Stimulated activated CD4-positive, alpha-beta T cell treated with anti-CD3 and anti-CD28 coated beads, Interleukin-1b, Interleukin-23, amount 100 ng/mL, for 4 hours (primary cell): ENCODE measurements at places on chromosomes 16 and 17.

DNA sequence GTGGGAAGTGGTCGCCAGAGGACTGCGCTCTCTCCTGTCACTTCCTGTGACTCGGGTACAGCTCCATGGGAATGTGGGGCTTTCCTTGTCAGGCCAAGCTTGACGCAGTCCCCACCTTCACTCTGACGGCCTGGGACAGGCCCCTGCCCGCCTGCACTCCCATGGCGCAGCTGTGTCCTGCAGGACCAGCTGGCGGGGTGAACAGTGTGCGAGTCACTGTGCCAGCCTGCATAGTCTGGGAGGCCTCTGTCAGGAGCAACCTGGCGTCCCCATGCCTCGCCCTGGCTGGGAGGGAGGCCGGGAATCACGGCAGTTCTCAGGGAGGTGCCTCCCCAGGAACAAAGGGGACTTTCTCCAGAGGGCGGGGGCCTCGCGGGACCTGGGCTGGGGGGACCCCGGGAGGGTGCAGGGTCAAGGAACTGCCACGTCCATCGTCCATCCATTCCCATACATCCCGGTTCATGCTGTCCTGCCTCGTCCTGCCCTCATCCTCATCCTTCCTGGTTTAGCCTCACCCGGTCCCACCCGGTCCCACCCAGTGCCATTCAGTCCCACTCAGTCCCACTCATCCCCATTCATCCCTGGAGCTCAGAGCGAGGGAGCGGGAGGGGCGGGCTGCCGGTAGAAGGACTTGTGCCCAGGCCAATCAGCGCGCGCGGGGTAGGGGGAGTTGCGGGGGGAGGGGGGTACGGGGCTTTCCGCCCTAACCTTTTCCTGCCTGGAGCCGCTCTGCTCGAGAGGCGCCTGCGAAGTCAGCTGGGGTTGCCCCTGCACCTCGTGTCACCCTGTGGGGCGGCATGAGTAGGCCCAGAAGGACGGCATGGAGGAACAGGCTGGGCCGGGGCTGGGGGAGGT, 13.4 kb downstream of the FLYWCH1 start:
- DNase-seq = no peak

- no peak for DNase-seq
Observed at GRCh38 chr17:81317961-81318605, 23.0 kb upstream of the SLC38A10 start.

DNA sequence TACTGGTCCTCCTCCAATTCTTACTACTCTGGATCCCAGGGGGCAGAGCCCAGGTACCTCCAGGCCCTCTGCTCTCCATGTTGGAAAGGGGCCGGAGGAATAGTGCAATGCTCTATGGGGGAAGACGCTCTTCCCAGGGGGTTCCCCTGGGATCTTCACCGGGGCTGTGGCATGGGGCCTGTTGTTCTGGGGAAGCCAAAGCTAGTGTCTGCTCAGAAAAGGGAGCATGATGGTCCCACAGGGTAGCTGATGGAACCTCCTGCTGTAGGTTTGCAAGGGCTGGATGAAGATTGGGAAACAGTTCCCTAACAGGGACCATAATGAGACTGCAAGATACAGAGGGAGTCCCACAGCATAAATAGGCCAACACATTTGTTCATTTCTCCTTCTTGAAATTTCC, 114.7 kb downstream of the IRX5 start:
- no peak for DNase-seq

DNA sequence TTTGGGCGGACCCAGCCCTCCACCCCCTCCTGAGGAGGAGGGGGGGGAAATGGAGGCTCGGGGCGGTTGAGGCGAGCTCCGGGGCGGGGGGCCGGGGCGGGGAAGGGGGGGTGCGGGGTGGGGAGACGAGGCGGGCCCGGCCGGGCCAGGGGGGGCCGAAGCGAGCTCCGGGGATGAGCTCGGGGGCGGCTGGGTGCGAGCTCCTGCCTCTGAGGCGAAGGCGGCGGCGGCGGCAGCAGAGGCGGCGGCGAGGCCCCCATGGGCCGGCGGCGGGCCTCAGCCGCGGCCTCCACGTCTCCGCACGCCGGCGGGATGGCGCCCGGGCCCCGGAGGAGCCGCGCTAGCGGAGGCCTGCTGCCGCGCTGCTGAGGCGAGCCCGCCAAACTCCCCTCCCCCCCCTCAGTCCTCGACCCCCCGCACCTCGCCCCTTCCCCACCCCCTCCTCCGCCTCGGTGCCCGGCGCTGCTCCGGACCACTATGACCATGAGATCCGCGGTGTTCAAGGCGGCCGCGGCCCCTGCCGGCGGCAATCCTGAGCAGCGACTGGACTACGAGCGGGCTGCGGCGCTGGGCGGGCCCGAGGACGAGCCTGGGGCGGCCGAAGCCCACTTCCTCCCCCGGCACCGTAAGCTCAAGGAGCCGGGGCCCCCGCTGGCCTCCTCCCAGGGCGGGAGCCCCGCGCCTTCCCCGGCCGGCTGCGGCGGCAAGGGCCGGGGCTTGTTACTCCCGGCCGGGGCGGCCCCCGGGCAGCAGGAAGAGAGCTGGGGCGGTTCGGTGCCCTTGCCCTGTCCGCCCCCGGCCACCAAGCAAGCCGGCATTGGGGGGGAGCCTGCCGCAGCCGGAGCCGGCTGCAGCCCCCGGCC, 596 bp downstream of the MSL1 start:
- no peak for DNase-seq

GRCh38 chr16:3364774-3365427, 9.2 kb downstream of the OR2C1 start:
- DNase-seq = peak; percentile 66

GRCh38 chr17:68621065-68621464, 19.9 kb upstream of the FAM20A start:
- DNase-seq = no peak

DNA sequence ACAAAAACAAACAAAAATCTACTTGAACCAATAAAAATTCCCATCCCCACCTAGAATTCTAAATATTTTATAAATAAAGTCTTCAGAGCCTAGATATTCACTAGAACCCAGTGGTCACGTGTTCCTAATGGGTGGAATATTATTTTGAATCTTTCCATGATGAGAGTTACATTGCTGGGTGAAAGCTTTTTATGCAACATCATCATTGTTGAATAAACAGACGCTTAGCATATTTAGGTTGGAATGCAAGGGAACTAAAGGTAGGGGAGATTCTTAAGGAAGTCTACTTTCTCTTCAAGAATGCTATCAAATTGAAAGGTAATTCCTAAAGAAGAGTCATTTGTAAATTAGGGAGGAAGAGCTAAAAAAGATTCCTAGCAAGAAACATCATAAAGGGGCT, 723.1 kb downstream of the WWOX start:
- no peak for DNase-seq

- peak; percentile 34 for DNase-seq
Observed at GRCh38 chr17:19645734-19646201, 2.8 kb upstream of the ALDH3A2 start.

DNA sequence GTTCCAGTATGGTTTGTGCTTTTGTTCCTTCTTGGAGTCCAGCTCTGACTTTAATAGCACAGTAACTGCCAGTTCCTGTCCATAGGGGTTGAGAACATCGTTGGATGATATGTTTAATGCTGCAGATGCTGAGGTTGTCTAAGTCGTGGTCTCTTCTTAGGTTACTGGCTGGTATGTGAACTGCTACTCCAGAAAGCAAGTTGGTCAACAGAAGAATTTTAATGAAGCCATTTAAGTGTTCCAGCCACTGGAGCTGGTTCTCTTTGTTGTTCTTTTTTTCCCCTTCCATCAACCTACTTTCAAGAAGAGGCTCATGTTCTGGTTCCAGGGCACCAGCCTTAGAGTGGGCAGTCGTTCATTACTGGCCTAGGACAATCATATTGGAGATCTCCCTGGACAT, 140.3 kb upstream of the TBX2 start:
- no peak for DNase-seq

DNA sequence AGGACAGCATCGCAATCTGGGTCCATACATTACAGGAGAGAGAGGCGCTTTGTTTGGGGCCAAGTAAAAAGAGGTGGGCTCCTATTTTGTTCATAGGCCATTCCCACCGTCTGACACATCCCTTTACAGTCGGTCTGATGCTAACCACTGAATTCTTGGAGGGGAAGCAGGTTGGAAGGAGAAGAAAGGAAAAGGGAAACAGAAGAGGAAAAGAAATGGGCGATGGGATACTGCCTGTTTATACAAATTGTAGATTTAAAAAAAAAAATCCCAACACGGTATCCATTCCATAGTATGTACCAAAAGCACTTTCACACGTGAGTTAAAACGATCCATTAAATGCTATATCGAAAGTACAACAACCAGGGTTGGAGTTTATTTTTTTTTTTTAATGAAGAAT, 4.0 kb upstream of the ZFHX3 start:
- no peak for DNase-seq

- no peak for DNase-seq
Observed at GRCh38 chr17:1511756-1512321, 4.6 kb downstream of the INPP5K start.

GRCh38 chr16:1902547-1903219, 15.5 kb downstream of the HS3ST6 start:
- DNase-seq = no peak

DNA sequence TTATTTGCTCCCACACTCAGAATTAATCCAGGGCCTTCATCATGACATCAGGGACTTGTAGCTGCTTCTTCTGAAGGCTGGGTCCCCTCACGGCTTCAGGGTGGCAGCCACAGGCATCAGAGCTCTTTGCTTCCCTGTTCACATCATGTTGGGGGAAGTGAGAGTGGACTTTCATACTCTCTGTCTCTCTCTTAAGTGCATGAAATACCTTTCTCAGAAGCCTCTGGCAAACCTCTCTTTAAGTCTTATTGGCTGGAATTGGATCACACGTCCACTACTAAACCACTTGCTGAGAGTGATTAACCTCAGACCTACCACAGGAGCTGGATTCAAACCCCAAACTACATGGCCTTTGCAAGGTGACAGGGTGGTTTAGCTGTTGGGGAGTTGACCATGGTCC, 17.7 kb upstream of the SALL1 start:
- DNase-seq = no peak

DNA sequence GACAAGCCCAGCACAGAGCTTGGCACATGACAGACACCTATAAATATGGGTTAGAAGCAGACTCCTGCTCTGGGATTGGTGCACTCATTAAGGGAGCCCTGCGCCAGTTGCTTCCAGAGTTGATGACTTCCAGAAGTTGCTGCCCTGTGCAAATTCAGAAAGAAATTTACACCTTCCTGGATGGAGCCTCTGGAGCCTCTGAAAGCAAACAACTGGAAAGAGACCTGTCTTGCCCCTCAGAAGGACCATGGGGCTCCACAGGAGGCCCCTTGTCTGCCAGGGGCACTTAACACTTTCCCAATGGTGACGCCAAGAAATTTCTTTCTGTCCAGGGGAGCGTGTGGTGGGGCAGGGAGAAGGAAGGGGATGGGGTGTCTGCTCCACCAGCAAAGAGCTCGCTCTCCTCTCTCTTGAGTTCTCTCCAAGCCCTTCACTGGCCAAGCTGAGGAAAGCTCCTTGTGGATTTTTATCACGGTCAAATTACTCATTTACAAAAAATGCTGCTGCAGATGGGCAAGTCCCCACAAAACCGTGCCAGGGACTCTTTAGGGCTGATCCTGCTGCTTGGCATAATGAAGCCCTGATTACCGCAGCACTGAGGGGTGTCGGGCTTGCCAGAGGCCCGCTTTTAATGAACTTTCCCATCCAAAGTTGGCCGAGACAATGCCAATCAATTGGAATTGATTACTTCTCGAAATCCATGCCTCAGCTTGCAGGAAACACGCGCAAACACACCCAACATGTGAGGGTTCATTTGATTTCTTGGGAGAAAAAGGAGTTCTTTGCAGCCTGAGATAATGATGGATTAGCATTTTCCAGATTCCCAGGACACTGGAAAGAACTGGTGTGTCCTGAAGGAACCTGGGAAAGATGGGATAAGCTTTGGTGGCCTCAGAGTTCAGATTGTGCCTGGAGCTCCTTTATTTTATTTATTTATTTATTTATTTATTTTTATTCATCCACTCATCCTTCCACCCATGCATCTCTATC, 583.6 kb upstream of the CDH5 start:
- DNase-seq = no peak

DNA sequence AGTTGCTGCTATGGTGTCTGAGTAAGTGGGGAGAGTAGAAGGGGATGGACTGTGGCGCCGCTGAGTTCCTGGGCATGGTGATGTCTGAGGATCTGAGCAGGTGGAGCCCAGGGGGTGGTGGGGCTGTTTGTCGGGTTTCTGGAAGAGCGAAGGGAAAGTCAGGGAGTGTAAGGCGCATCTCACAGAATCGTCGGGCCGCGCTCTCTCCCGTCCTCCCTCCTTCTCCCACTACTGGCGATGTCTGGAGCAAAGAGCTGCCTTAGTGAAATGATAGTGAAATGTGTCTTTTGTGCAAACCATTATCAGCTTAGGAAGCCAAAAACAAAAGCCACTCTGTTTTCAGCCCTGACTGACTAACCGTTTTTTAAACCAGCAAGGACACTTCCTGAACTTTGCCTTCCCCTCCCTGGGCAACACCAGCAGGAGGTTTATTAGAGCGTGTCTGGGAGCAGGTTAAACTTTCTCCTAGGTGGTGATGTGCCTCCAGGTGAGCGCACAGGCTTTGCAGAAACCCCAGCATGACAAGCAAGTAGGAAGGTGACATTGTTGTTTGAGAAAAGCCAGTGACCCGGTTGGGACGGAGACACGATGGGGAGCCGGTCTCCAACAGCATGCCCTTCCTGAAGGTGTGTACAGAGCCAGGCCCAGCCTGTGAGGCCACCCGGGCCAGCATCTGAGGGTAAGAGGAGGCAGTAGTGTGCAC, 49.1 kb downstream of the RAB11FIP3 start:
- DNase-seq = no peak

GRCh38 chr16:88524973-88525662, 45.1 kb upstream of the ZC3H18 start:
- DNase-seq = no peak

DNA sequence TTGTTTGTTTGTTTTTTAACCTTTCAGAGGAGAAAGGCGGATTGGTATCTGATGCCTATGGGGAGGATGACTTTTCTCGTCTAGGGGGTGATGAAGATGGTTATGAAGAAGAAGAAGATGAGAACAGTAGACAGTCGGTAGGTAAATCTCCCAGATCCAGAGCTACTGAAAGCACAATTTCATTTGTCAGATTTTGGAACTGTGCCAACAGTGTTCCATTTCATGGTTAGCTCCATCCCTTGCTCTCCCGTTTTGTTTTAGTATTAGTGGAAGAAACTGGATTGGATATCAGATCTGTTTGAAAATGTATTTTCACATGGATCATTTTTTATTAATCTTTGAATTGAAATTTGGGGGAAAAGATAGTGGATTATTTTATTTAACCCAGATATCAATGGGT, 1.4 kb downstream of the SAP30BP start:
- DNase-seq = no peak

- DNase-seq = no peak
Observed at GRCh38 chr16:9112166-9112843, 20.9 kb downstream of the HAPSTR1 start.

- DNase-seq = no peak
Observed at GRCh38 chr16:17367036-17367435, 103.7 kb downstream of the XYLT1 start.
